Activated CD4-positive, alpha-beta T cell treated with anti-CD3 and anti-CD28 coated beads for 24 hours (primary cell): ENCODE measurements at places on chromosomes 4 and X.
A peak's percentile ranks its signal among the peaks of the same experiment; 100 is the strongest.

DNA sequence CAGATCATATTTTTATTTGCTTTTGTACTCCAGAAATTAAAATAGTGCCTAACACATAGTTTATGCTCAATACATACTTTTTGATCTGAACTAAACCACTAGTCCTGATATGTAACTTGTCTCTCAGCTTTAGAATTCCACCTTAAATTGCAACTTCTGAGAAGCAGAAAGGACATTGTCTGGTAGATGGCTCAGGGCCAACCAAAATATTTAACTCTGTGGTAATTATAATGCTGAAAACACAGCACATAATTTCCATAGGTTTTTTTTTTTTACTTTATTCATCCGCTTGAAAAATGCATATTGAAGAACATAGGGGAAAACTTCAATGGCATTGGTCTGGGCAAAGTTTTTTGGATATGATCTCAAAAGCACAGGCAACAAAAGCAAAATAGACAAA is 59.3 kb downstream of the AREG start:
- DNase-seq, result no peak

- peak; percentile 49 for DNase-seq
Observed at GRCh38 chrX:69165087-69165651, at the start of gene PJA1. PJA1 (minus strand) TSS chrX:69165453; CDS start chrX:69163073, 2,380 bp downstream.

DNA sequence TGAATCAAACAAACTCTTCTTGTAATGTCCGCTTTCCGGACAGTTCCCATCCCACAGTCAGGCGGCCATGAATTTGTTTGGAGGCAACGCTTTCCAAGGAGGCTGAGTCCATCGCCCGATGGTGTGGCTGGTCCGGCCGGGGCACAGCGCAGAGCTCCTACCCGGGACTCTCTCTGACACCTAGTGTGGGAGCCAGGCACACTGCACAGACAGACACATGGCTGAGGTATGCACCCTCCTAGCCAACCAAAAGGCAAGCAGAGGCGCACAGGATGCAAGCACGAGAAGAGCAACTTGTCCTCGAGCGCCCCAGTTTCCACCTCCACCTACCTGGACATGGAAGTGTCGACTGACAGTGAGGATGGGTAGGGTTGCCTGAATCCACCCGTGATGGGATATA is 87.5 kb downstream of the LEF1 start:
- no peak for DNase-seq

- DNase-seq, result no peak
Observed at GRCh38 chr4:11635342-11635741, 206.6 kb upstream of the HS3ST1 start.

DNA sequence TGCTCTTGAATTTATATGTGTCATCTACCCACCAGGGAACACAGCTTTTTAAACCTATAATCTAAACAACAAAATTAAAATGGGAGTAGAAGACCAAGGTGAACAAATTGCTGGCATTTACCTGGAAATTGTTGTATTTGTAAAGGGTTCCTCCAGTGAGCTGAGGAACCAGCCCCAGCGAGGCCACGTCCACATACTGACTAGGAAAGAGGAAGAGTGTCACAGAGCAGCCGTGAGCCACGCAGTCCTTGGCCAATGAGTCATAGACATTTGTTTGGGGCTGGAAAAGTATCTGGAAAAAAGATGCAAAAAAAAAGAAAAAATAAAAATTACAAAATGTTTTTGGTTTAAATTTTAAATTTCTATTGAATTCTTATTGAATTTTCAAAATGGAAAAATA is 58.7 kb downstream of the METTL14 start:
- no peak for DNase-seq

DNA sequence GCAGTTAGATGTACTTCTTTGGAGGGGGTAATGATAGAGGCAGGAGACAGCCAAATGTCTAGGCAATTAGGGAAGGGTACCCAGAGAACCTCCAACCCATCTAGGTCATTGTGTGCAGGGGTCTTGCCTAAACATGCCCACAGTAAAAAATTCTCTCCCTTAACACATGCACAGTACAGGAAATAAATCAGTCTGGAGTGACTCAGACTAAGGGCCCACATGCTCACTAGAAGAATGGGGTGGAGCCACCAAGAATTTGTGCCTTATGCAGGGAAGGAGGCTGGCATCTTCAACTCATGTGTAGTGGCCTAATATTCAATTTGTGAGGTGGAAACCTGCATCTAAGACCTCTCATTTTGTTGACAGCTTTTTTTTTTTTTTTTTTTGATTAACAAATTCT is 945.3 kb upstream of the GRIA3 start:
- DNase-seq, result no peak

- no peak for DNase-seq
Observed at GRCh38 chrX:129522184-129523078, 859 bp downstream of the SMARCA1 start.

GRCh38 chr4:186068581-186069348 is at the start of gene TLR3:
TLR3 (plus strand) TSS chr4:186069156; CDS start chr4:186076620, 7,464 bp downstream.
- no peak for DNase-seq

- no peak for DNase-seq
Observed at GRCh38 chr4:148059617-148060180, 327.8 kb downstream of the ARHGAP10 start.

DNA sequence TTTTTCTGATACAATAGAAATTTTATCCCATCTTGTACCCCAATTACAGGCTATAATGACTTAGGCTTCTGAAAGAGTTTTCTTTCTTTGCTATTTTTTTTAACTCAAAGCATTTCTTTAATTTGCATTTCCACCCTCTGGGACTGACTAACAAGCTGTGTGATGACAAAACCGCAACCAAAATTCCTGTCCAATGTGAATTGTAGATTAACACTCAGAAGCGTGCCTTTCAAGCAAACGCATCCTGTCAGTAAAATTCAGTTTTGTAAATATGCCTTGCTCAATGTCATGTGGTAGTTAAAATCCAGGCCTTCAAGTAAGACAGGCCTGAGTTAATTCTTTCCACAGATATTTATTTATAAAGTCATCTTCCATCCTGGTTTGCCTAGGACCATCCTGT is 50.3 kb downstream of the STK32B start:
- DNase-seq, result no peak

DNA sequence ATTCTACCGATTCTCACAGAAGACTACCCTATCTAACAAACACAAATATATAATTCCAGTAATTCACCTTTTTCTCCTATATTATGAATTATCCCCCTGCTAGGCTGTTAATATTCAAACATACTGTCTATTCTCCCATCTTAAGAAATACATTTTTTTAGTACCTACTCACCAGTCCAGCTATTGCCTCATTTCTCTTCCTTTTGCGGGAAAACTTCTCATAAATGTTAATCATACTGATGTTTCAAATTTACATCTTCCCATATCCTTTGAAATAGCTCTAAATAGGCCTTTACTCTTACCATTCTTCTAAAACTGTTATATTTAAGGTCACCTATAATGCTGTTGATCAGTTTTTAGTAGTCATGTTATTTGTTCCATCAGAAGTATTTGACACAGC is 759.1 kb upstream of the SLIT2 start:
- DNase-seq, result no peak

- no peak for DNase-seq
Observed at GRCh38 chr4:72323227-72323626, 245.8 kb downstream of the ADAMTS3 start.

GRCh38 chrX:47222751-47223350 is 4.4 kb downstream of the CDK16 start:
- no peak for DNase-seq

DNA sequence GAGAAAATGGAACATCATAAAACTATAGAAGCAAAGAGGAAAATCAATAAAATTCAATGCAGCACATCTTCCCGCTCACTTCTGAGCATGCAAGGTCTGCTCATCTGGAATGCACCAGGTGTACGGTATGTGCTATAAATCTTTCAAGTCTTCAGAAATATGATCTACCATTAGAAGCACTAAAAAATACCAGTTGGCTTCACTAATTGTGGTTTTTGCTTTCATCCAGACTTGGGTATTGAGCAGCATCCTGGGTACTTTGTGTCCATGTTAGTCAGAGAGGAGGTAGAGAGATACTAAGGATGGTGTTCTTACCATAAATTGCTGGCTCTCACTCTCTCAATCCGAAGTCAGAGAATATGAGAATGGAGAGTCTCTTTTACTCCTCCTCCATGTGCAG is 477.1 kb downstream of the PPARGC1A start:
- no peak for DNase-seq

GRCh38 chrX:48490661-48491060 is 14.7 kb downstream of the FTSJ1 start:
- no peak for DNase-seq

- DNase-seq, result no peak
Observed at GRCh38 chr4:170697045-170697444, 607.3 kb upstream of the AADAT start.

DNA sequence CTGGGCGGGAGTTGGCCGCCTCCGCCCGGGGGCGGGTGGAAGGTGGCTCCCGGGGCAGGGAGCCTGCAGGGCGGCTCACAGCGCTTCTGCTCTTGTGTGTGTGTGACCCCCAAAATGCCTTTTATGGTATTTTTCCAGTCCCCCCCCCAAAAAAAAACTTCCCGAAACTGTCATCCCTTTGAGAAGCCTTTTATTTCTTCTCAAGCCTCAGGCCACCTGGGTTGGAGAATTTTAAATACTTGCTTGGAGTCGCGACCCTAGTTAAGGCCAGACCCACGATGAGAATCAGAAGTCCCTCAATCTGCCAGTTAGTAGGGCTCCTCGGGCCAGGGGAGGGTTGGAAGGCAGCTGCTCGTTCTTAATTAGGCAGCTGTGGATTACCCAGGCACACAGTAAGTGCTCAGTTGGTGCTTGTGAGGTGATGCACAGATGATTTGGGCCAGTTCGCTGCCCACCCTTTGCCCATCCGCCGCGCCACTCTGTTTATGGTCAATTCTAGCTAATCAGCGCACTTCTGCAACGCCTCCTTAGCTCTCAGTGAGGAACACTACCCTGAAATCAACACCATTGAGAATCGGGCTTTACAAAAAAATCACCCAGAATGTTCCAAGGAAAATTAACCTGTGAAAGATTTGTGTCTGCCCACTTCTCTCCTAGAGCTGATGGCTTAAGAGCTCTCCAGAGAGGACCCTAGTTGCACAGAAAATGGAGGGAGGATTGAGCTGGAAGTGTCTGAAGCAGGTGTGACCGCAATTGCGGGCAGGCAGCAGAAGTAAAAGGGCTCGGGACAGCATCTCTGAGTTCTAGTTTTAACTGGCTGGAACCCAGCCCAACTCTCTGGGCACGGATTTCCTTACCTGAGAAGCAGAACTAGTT is 648 bp upstream of the SCD5 start:
- DNase-seq, result no peak

GRCh38 chr4:141656031-141656430 is 19.6 kb downstream of the IL15 start:
- DNase-seq, result no peak
